Tibial nerve (tissue), 4 donors: ENCODE measurements at places on chromosomes 12 and 14. TPM values are rescaled to one million over a fixed set of nuclear protein-coding genes. Genes with fewer than 3 reads are reported as not detected.

DNA sequence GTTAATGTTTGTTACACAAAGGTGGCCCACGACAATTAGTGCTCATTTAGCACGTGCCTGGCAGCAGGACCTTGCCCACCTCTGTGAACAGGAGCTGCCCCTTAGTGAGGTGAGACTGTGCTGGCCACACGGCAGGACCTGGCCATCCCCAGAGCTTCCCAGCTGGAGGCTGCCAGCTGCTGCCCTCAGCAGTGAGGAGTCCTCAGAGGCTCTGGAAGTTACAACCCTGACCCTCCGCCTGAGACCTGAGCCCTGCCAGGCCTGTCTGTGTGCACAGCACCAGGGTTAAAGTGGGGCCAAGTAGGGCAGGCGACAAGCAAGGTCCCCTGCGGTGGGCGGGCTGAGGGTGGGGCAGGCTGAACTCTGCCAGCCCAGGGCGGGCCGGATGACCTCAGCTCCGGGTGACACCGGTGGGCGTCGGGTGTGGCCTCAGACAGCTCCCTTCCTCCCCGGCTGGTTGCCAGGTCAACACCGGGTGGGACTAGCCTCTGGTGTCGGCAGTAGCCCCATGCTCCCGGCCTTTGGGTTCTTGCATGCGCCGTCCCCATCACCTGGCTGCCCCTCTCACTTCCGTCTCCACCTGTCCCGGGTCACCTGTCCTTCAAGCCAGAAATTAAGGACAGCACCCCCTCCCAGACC, 9.2 kb upstream of the LBHD2 start:
- no peak for DNase-seq

- DNase-seq, result no peak
Measured at GRCh38 chr14:21923820-21924219, 250.2 kb upstream of the OR4E1 start.

- DNase-seq, result no peak
Measured at GRCh38 chr12:42728770-42729534, 139.4 kb upstream of the PRICKLE1 start.

DNA sequence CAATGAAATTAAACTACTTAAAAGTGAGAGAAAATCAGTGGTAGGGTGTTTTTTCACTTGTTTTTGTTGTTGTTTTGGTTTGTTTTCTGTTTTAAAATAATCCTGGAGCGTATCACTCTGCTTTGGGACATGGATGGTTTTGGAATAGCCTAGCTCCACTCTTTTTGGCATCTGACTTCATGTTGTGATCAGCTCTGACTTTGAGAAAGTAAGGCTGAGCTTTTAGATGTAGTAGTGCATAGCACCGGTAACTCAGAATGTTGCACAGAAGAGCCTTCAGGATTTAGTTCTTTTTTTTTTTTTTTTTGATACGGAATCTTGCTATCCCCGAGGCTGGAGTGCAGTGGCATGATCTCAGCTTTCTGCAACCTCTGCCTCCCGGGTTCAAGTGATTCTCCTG, 8.1 kb downstream of the TRAFD1 start:
- DNase-seq, result no peak

DNA sequence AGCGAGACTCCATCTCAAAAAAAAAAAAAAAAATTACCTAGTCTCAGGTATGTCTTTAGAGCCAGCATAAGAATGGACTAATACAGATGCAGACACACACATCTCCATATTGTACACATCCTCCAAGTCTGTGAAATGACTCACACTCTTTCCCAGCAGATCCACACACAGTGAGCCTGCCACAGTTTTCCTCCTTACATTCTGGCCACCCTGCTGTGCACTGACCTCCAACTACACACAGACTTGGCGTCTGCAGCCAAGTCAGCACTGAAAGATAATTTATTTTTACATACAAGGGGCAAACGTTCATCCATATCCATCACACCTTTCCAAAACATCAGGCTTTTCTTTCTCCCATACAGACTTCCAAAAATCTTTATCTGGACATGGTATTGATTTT, 115.9 kb downstream of the SLC25A21 start:
- no peak for DNase-seq

- no peak for DNase-seq
Measured at GRCh38 chr12:82852529-82852928, 165.8 kb downstream of the TMTC2 start.

- DNase-seq, result no peak
Measured at GRCh38 chr12:70451528-70451927, 85.4 kb downstream of the KCNMB4 start.

DNA sequence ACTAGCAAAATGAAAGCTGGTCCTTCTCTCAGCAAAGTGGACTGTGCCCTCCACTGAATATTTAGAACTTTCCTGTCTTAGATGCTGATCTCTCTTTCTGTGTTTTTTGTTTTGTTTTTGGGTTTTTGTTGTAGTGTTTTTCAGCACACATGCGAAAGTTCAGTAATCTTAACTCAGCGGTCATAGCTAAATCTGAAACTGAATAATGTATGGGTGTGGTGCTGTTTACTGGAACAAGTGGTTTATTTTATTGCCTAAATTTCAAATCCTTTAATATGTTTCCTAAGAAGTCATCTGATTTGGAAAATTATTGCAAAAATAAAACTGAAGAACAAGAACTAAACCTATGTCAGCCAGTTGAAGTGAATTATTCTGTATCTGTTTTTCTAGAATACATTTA, 116.0 kb upstream of the LRIG3 start:
- no peak for DNase-seq

DNA sequence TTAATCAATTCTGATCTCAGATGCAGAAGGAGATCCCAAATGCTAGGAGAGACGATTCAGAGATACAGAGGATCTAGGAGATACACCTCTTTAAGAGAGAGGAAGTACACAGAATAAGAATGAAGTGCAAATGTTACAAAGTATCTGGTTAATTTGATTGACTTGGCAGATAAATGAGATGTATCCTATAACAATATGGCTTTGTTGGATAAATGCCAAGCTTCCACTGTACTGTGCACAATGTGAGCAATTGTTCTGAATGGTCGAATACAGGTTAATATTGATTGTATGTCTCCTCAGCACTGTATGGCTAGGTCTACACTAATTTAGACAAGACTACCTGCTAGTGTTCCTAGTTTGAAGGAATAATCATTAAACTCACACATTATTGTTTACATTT, 119.6 kb upstream of the PTPRB start:
- DNase-seq, result no peak

Gene PLEKHG7
- total RNA-seq, result 1.2 TPM

Gene SHMT2
- 29.7 TPM for total RNA-seq

Gene AMHR2
- total RNA-seq, result not detected

Gene SNW1
- 39.8 TPM for total RNA-seq
